Stimulated activated CD8-positive, alpha-beta memory T cell treated with anti-CD3 and anti-CD28 coated beads, Interleukin-15, amount 100 ng/mL, for 4 hours (primary cell): ENCODE measurements at places on chromosomes 7 and 10.

- no peak for DNase-seq
Measured at GRCh38 chr7:101554584-101555268, 74.4 kb downstream of the MYL10 start.

GRCh38 chr10:28823501-28824075, 146.3 kb downstream of the BAMBI start:
- no peak for DNase-seq

DNA sequence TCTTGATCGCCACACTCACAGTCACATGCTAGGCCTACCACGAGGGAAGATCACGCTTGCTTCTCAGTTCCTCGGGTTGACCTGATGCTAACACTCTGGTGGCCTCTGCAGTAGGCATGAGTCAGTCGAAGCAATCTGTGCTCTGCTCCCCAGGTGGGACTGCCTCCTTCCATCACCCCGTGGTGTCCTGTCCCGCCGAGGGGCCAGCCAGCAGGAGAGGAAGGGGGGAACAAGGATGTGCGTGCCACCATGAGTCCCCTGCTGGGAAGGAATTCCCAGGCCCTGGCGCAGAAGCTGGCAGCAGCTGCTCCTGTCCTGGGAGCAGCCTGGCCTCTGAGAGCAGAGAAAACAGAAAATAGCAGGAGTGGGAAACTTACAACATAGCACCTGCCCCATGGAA, 695.0 kb upstream of the NRP1 start:
- no peak for DNase-seq

GRCh38 chr7:52669031-52669430, 366.4 kb upstream of the POM121L12 start:
- no peak for DNase-seq

- DNase-seq: no peak
Measured at GRCh38 chr7:37289367-37289766, 159.3 kb downstream of the ELMO1 start.

DNA sequence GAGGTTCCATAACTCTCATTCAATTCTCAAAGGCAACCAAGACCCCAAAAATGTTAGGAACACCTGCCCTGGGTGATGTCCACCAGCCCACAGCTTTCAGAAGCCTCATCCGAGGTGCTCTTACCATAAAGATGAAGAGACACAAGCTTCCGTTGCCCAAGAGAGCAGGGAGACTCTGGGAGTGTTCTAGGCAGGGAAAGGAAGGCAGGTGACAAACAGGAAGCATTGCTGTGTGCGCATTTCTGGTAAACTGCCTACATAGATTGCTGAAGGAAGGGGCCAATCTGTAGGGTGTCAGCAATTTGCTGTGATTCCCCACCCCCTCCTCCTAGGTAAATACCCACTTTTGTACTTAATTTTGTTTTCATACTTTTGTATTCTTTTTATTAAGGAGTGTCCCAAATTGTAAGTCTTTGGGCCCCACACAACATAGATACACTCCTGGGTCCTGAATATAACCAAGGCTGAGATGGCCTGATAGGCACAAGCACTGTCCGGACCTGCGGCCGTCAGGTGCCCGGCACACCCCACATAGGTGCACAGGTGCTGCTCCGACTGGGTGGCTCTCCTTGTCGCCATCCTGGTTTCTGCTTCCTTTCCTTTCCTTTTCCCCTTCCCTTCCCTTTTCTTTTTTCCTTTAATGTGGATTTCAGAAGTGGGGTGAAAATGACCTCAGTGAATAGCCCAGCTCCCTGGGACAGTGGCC, 51.4 kb upstream of the SMNDC1 start:
- DNase-seq: no peak

GRCh38 chr7:105682341-105683060, 101.2 kb upstream of the EFCAB10 start:
- no peak for DNase-seq
